Stimulated activated CD4-positive, alpha-beta T cell treated with anti-CD3 and anti-CD28 coated beads, Interleukin-1b, Interleukin-23, amount 100 ng/mL, for 24 hours (primary cell): ENCODE measurements at places on chromosomes 12 and 14.

DNA sequence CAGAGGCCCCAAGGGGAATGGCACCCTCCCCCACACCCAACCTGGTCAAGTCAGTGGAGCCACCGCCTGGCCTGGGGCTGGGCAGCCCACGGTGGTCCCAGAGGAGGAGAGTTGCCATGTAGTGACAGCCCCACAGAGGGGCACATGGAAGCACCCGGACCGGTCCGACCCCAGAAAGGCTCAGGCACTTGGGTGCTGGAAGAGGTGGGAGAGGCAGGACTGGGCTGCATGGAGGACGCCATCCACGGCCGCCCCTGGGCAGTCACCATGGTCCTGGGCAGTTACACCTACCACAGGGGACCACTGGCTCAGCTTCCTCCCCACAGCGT lies 37.9 kb upstream of the TMEM179 start:
- DNase-seq = no peak

DNA sequence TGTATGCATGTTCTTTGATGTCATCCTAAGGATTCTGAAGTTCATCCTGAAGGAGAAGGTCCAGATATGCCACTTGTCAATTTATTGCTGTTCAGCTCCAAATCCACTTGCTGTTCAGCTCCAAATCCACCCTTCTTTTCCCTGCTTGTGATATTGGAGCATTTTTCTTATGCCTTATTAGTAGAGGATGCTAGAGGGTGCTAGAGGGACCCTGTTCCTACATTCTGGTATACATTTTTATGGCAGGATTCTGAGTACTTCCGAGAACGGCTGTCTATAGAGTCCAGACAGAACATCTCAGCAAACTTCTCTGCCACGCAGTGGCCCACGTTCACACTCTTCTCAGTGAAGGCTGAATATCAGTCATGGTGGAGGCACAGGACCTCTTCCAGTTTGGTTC lies 406.7 kb downstream of the NOVA1 start:
- DNase-seq = no peak

GRCh38 chr12:123089140-123089539 lies 61.8 kb downstream of the PITPNM2 start:
- DNase-seq = no peak

- no peak for DNase-seq
Measured at GRCh38 chr12:87311206-87311605, 718.0 kb downstream of the C12orf50 start.

DNA sequence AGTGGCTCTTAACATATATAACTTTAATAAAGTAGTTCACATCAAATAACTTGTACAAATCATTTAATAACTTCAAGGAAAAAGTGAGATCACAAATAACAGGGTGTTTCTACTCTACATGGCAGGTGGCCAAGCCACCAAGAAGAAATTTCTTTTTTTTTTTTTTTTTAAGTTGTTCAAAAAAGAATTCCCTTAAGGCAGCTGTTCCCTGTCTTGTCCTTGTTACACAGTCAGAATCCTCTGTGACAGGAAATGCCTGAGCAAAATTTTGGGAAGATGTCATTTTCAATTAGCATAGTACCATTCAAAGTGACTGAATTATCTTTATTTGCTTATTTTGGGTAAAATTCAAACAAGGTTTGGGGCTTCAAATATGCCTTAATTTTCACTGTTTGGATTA lies 79.4 kb downstream of the LIN7A start:
- DNase-seq = no peak

DNA sequence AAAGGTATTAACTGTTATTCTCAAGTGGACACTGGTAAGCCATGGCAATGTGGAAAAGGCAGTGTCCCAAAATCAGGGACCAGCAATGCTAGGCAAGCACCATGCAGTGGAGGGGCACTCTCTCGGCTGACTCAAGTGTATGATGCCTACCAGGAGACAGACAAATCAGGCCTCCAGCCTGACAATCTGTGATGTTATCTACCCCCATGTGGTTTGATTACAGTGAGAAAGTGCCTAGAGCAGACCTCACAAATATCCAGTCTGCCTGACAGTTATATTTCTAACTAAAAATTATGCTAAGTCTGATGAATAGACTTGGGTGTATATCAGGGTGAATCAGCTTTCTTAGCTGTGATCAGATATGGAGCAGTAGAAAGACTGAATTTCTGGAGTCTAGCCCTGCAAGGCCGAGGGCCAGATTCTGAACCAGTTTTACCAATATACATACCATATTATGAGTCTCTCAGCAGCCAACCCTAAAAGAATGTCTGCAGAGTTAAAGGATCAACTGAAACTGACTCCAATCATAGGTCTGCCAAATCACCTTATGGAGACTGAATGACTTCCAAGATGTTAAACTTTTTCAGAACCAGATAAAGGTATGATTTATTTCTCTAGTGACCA lies 3.2 kb downstream of the PLBD1 start:
- no peak for DNase-seq

GRCh38 chr12:123270214-123271000 lies 1.2 kb downstream of the CDK2AP1 start:
- no peak for DNase-seq

DNA sequence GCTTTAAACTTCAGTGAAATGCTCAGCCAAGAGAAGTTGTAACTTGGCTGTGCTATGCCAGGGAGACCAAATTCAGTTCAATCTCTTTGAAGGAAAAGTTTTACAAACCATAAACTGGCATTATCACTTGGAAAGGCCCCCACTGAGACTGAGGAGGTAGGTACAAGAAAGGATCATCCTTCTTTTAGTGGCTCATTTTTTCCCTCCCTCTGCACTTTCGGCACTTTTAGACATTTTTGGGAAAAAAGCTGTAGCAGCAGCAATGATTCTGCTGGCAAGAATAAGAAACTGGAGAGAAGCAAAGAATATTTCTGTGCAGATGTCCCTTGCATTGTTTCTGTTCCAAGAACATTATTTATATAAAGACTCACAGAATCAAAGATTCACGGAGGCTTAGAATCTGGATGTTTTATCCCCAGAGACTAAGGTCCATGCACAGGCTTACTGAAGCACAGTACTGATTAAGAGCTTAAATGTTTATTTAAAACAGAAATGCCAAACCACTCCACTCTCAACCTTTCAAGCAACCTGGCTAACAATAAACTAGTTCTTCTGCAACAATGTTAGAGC lies 12.3 kb downstream of the ZC2HC1C start:
- no peak for DNase-seq

DNA sequence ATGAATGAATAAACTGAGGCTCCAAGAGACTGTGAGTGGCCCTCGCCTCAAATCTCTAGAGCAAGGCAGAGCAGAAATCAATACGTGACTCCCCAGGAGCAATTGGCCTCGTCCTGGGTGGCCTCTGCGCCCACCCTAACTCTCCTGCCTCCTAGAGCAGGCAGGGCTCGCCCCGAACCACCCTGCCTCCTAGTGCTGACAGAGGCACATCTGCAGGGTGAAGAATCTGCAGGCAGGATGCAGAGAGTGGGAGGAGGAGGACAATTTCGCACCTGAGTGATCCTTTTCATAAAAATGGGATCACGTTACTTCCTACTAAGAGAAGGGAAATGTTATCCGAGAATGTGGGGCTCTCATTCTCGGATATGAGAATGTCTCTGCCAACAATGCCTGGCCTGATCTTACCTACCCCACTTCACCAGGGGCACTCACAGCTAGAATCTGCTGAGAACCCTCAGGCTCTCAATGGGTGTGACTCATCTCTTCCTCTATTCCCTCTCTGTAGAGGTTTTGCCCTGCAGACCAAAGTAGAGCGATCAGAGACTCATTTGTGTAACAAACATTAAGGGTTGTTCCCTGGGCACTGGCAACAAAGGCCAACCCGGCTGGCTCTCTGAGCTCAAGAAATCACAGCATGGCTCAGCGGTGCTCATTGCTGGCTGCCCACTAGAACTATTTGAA lies 61.7 kb upstream of the BCL2L14 start:
- no peak for DNase-seq

DNA sequence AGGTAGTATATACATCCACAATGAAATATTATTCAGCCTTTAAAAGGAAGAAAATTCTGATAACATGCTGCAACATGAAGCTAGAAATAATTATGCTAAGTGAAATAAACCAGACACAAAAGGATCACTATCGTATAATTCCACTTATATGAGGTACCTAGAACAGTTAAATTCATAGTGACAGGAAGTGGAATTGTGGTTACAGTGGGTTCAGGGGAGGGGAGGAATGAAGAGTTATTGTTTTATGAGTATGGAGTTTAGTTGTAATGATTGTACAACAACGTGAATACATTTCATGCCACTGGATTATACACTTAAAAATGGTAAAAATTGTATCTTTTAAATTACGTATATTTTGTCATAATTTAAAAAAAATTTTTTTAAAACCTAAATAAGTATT lies 21.0 kb downstream of the EEA1 start:
- no peak for DNase-seq

DNA sequence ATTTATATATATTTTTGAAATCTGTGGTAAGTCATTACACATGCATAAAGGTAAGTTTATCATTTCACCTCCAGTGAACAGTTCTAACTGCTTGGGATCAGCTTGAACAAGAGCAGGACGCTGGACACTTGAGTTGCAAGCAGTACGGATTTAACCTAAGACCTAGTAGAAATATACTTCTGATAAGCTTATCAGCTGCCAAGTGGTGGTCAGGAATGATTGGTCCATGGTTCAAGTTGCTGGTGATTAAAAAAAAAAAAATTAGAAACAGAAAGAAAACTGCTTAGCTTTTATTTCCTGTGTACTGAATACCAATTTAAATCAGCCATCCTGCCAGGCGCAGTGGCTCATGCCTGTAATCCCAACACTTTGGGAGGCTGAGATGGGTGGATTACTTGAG lies 88.6 kb downstream of the AEBP2 start:
- DNase-seq = no peak

GRCh38 chr14:22271838-22272799 lies 316.9 kb downstream of the DAD1 start:
- no peak for DNase-seq

- DNase-seq = no peak
Measured at GRCh38 chr12:119673634-119674033, 5.7 kb downstream of the PRKAB1 start.

DNA sequence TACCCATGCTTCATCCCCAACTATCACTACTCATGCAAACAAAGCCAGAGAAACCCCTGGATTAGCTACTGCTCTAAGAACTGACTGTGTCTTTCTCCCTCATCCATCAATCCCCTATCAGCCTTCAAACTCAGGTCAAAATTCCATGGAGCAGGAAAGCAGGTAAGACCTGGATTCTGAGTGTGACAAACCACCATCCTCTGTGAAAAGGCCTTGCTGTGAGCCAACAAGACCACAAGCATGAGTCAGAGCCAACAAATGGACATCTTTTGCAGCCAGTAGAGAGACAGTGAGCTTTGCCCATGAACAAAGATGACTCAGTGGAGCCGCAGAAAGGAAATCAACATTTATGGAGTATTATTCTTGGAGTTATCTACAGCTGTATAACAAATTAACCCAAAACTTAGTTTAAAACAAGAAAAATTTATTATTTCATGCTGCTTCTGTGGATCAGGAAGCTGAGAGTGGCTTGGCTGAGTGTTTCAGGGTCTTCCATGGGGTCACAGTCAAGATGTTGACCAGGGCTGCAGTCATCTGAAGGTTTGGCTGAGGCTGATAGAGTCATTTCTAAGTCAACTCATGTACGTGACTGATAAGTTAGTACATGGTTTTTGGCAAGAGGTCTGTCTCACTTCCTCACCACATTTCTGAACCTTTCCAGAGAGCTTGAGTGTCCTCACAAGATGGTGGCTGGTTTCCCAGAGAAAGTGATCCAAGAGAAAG lies 61.1 kb downstream of the PITPNM2 start:
- DNase-seq = no peak

DNA sequence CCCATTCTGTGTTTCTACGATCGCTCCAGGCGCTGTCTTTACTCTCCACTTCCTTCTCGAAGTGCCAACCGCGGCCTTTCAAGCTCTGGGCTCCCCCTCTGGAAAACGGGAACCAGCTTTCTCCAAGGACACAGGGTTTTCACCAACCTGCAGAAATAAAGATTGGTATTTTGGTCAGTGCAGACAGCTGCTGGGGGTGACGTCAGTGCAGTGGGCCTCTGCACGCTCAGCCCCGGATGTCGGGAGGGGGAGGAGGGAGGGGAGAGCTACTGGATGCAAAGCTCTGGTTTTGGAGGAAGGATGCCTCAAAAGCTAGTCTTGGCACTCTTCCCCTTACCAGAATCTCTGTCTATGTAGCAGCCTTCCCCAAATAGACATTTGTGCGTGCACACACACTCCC lies 19.9 kb downstream of the HRK start:
- no peak for DNase-seq

- no peak for DNase-seq
Measured at GRCh38 chr14:75427126-75427481, 718 bp upstream of the JDP2 start.

DNA sequence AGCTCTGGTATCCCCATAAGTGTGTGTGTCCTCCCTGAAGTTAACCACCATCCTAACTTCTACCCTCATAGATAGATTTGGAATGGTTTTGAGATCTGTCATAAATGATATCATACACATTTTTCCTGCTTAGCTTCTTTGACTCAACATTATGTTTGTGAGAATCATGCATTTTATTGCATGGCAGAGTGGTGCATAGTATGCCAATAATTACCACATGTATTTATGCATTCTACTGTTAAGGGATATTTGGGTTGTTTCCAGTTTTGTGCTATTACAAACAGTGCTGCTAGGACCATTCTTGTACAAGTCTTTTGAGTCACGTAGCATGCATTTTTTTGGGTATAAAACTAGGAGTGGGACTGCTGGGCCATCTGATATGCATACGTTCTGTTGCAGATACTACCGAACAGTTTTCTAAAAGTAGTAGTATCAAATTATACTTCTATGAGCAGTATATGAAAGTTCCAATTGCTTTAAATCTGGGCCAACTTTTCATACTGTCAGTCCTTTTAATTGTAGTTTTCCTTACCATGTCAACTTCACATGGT lies 13.4 kb downstream of the GRIP1 start:
- DNase-seq = no peak

GRCh38 chr14:35441160-35441559 lies 36.6 kb upstream of the NFKBIA start:
- DNase-seq = no peak

DNA sequence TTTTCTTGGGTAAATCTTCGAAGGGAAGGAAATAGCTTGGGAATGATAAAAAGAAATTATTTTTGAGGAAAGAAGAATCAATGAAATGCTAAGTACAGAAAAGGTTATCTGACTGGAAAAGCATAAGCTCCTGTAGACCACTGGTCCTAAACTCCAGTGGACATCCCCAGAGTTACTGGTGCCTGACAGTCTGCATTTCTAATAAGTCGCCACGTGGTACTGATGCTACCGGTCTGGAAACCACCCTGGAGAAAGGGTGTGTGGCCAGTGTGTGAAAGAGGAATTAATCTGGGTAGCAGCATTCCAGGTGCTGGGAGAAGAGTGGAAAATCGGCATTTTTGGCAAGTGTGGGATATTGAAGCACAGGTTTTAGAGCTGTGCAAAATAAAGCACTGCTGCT lies 73.3 kb downstream of the FBXW8 start:
- DNase-seq = no peak

- DNase-seq = no peak
Measured at GRCh38 chr14:62691647-62692489, 353.4 kb downstream of the KCNH5 start.

- no peak for DNase-seq
Measured at GRCh38 chr12:113766131-113766878, 199.8 kb downstream of the RBM19 start.

- DNase-seq = no peak
Measured at GRCh38 chr12:128793701-128794100, 30.1 kb downstream of the SLC15A4 start.
